Testis (tissue), 5 donors: ENCODE measurements at places on chromosomes 11 and 22. TPM values are rescaled to one million over a fixed set of nuclear protein-coding genes. Genes with fewer than 3 reads are reported as not detected.

DNA sequence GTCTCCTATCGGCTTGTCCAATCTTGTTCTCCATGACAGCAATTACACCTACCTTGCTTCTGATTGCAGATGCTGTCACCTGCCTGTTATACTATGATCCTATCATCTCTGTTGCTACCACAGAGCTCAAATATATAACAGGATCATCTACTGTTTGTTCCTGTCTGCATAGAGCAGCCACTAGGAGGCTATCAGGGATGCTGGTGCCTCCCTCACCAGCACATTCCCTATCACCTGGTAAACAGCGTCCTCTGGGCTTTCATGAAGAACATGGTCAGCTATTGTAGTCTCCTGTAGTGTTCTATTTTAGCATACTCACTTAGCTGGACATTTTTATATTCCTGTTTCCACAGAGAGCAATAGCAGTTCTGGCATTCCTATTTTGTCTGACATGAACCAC is 87.8 kb upstream of the FAT3 start:
- H3K36me3 ChIP-seq: no peaks in the 10 kb centered on the region
- H3K4me1 ChIP-seq: no peaks in the 10 kb centered on the region
- H3K27me3 ChIP-seq: no peaks in the 10 kb centered on the region

GRCh38 chr11:115503083-115503885 is 931 bp downstream of the CADM1 start:
- H3K36me3 ChIP-seq: no peaks in the 10 kb centered on the region
- peak; percentile 64 for DNase-seq
- H3K4me3 ChIP-seq: peak overlapping the region; percentile 91

- H3K27me3 ChIP-seq: no peaks in the 10 kb centered on the region
- no peak for DNase-seq
- H3K27ac ChIP-seq: no peak overlapping the region
- H3K36me3 ChIP-seq: no peaks in the 10 kb centered on the region
- no peaks in the 10 kb centered on the region for H3K4me1 ChIP-seq
These were observed 176.4 kb downstream of the KIRREL3 start for GRCh38 chr11:126824035-126824607.

GRCh38 chr11:12137005-12137690 is 26.8 kb downstream of the MICAL2 start:
- peak overlapping the region; percentile 81 for H3K27ac ChIP-seq
- H3K36me3 ChIP-seq: no peaks in the 10 kb centered on the region
- no peaks in the 10 kb centered on the region for H3K27me3 ChIP-seq

ADORA2A gene
- total RNA-seq: 5.1 TPM

TSGA10IP gene
- 5.5 TPM for total RNA-seq

MAFF gene
- 3.7 TPM for total RNA-seq

- no peak overlapping the region for H3K4me3 ChIP-seq
- no peaks in the 10 kb centered on the region for H3K27me3 ChIP-seq
- H3K27ac ChIP-seq: no peak overlapping the region
These were observed 241.8 kb downstream of the LARGE1 start for GRCh38 chr22:33678523-33678922.

GRCh38 chr11:1102221-1102971 is 27.7 kb downstream of the MUC2 start:
- no peak overlapping the region for H3K27ac ChIP-seq
- H3K27me3 ChIP-seq: no peaks in the 10 kb centered on the region
- H3K4me3 ChIP-seq: no peak overlapping the region
- no peaks in the 10 kb centered on the region for H3K4me1 ChIP-seq

DNA sequence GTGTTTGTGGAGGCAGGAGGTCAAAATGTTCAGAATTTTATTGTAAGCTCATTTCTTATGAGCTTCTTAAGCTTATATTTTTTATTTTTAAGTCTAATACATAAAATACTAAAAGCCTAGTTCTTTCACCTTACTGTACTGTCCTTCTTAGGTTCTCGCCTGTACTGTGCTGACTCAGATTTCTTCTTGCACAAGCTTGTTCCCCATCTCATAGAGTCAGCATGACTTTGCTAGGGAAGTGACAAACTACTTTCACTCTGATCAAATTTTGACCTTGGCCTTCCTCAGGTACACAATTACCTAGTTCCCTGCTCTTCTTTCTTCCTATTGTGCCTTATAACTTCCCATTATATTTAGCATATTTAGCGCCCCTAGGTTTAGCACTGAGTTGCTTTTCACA is 81.5 kb downstream of the STK33 start:
- no peaks in the 10 kb centered on the region for H3K27me3 ChIP-seq
- H3K4me3 ChIP-seq: no peak overlapping the region
- H3K4me1 ChIP-seq: no peaks in the 10 kb centered on the region
- no peak overlapping the region for H3K27ac ChIP-seq
- H3K36me3 ChIP-seq: no peaks in the 10 kb centered on the region

DNA sequence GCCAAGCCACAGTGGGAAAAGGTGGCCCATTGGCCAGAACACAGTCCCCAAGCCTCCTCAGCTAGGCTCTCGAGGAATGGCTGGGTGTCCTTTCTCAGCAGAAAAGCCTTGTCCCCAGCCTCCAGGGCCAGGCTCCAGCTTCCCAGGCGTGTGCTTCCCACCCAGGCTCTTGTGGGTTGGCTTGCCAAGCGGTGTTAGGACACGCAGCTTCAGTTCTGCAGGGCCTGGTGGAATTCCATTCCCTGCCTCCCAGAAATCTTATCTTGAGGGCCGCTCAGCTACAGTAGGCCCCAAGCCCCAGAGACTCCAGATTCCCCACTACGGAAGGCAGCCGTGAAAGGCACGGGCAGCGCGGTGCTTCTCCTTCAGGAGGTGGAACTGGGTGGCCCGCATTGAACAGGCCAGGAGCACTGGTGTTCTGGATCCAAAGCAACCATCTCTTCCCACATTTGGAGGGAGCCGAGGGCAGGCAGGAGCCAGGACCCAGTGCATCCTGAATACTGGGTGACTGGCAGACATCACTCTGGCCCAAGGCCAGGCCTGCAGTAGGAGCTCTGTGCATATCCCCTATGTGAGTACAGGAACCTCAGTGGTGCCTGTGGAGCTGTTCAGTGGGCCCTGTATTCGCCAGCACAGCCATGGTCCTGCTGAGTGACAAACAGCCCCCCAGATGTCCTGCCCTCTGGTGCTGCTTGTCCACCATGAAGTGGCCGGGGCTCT is 16.7 kb upstream of the KCNQ1OT1 start:
- H3K4me1 ChIP-seq: peaks cover 8% of the 10 kb centered on the region
- H3K27ac ChIP-seq: no peak overlapping the region
- no peaks in the 10 kb centered on the region for H3K36me3 ChIP-seq
- H3K4me3 ChIP-seq: no peak overlapping the region

TST gene
- total RNA-seq: 18.0 TPM

- H3K36me3 ChIP-seq: no peaks in the 10 kb centered on the region
- peaks cover 11% of the 10 kb centered on the region for H3K4me1 ChIP-seq
- H3K27me3 ChIP-seq: no peaks in the 10 kb centered on the region
- no peak overlapping the region for H3K27ac ChIP-seq
These were observed 63.6 kb downstream of the TNRC6B start for GRCh38 chr22:40241200-40241763.

DNA sequence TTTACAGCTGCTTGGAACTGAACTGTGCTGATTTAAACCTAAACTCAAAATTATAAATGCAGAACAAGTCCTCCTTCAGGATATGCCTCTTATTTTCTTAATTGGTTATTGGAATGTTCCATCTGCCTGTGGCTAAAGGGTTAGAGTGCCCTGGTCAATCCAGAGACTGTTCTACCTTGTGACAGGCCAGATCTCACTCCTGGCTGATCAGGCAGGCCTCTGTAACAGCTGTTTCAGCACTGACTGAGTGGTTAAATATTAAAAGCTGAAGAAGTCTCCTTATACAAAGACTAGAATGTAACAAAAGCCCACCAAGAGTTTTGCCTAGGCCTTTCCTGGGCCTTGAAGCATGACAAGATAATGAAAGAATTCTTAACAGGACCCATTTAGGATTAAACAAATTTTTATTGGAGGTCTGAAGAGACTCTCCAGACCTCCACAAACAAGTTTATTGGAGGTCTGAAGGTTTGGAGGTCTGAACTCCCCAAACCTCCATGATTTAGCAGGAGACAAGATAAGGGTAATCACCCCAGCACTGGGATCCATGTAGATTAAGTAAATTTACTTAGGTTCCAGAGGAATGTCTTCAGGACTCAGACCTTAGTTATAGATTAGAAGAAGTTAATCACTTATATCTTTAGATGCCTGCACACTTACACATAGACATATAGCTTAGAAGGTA is 35.8 kb downstream of the TMPRSS5 start:
- H3K4me1 ChIP-seq: peaks cover 3% of the 10 kb centered on the region
- H3K4me3 ChIP-seq: no peak overlapping the region
- H3K27ac ChIP-seq: no peak overlapping the region
- H3K27me3 ChIP-seq: no peaks in the 10 kb centered on the region

- no peaks in the 10 kb centered on the region for H3K36me3 ChIP-seq
- H3K4me3 ChIP-seq: no peak overlapping the region
- no peaks in the 10 kb centered on the region for H3K27me3 ChIP-seq
- DNase-seq: no peak
- H3K4me1 ChIP-seq: no peaks in the 10 kb centered on the region
These were observed 69.4 kb upstream of the ALX4 start for GRCh38 chr11:44379141-44380008.
